ENCODE measurements at places on chromosomes 7 and 10.

DNA sequence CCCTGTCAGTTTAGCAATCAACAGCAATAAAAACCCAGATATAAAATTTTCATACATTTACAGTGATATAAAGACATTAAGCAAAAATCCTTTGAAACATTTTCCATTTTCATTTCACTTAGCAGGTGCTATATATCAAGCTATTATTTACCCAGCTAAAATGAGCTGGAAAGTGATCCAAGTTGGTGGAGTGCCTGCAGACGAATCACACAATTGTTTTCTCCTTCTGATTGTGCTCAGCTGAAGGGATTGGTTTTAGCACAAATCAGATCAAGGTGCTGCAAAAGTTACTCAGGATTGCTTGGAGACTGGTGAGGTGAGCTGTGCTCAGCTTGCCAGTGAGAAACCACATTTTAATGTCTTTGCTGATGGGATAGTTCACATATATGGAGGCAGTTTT lies 138.1 kb downstream of the LRMDA start:
- DNase-seq: no peak

GRCh38 chr10:21889477-21890275 lies 113.9 kb downstream of the DNAJC1 start:
- no peak for DNase-seq

- no peak for DNase-seq
Observed at GRCh38 chr10:120541984-120542383, 85.0 kb downstream of the PLPP4 start.

GRCh38 chr7:155885167-155886155 lies 73.2 kb upstream of the SHH start:
- DNase-seq: no peak

DNA sequence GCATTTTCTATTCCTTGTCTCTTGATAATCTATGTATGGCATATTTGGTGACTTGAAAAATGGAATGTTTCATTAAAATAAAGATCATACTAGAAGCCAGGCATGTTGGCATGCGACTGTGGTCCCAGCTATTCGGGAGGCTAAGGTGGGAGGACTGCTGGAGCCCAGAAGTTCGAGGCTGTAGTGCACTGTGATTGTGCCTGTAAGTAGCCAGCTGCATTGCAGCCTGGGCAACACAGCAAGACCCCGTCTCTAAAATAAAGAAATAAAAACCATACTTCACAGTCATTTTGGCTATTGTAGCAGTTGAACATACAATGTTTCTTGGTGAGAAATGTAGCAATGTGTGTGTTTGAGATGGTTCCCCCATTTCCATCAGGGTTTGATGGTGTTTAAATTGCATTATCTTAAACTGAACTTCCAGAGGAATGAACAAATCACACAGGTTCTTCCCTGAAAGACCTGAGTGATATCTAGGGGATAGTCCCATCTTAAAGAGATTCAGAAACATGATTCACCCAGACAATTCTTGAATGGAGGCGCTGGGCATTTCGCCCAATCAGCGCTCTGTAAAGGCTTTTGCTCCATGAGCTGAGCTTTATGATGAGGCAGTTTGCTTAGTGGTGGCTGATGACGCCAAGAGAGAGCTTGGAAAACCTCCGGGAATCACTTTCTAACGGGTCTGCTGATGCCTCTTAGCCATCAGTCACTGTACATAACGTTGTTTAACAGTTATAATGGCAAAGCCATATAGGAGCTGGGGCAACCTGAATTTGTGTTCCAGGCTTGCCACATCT lies 19.4 kb upstream of the BTBD16 start:
- no peak for DNase-seq

GRCh38 chr10:44660271-44660670 lies 250.9 kb upstream of the TMEM72 start:
- DNase-seq: no peak

DNA sequence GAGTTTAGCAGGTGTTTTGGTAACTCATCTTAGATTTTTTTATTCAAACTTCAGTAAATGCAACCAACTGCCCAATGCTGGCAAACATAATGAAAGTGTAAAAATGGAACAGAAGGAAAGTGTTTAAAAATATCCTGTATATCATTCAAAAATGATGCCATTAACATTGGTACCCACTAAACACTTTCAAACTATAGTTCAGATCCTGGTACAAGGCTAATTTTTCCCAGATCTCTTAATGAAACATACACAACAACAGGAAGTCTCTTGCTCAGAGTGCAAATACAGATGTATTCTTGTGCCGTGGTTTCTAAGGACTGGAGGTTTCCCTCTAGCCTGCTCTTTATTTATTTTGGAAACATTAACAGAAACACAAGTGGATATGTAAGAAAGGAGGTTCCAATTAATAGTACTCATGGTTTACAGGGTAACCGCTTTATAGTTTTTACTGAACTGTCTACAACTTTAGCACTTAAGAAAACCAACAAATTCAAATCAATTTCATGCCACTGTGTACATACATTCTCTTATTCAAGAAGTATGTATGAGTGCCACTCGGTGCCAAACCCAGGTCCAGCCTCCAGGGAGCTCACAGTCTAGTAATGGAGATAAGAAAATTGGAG lies 176.0 kb upstream of the AKR1E2 start:
- no peak for DNase-seq

DNA sequence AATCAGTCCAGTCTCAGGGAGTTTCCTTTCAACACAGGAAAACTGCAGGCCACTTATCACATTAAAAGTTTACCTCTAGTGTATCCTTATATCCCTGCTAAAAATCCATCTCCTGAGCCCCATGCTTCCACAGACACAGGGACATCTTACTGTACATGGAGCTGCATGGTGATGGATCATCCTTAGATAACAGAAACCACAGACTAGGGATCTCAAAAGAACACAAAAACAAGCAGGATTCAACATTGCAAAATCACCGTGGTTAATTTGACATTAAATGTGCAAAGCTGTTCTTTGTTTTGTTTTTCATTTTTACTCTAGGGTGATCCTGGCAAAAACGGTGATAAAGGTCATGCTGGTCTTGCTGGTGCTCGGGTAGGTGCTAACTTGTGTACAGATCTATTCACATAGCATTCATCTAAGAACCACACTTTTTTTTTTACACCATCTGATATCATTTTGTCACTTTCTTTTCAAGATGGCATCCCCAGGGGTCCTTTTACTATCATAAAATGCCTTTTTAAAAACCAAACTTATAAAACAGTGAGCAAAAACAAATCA lies 18.1 kb downstream of the COL1A2 start:
- no peak for DNase-seq

DNA sequence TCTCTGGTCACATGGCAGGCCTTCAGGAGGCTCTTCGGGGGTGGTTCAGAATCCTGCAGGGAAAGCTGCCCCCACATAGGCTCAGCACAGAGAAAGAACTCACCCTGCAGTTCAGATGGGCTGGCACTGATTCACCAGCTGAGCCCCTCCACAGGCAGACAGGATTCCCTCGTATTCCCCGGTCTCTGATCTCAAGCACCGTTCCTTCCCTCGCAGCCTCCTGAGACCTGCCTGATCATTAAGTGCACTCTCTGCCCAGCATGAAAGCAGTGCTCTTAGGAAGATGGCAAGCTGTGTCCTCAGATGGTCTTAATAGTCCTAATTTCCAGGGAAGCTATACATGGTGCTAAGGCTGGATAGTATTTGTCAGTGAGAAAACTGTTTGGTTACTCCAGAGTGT lies 78.2 kb upstream of the NPS start:
- no peak for DNase-seq

GRCh38 chr7:125154930-125155329 lies 225.3 kb upstream of the POT1 start:
- DNase-seq: no peak

DNA sequence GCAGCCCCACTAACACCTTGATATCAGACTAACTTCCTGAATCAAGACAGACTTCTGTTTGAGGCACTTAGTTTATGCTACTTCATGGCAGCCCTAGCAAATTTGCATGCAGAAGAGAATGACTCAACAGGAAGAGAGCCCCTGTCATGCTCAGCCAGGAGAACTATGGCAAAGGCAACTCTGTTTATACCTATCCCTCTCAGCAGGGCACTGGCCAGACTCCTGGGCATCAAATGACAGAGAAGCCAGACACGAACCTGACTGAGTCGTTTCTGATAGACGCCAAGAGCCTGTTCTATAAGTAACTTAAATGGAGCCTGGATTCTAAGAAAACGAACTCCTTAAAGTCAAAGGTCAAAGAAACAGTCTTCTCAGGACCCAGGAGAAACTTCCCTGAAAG lies 50.9 kb upstream of the UNC5B start:
- DNase-seq: no peak

GRCh38 chr7:100372256-100372655 lies 1.0 kb upstream of the PILRA start:
- no peak for DNase-seq

GRCh38 chr10:111709603-111710002 lies 474.0 kb downstream of the GPAM start:
- DNase-seq: no peak

- no peak for DNase-seq
Observed at GRCh38 chr10:20598590-20598989, 298.5 kb downstream of the NEBL start.

DNA sequence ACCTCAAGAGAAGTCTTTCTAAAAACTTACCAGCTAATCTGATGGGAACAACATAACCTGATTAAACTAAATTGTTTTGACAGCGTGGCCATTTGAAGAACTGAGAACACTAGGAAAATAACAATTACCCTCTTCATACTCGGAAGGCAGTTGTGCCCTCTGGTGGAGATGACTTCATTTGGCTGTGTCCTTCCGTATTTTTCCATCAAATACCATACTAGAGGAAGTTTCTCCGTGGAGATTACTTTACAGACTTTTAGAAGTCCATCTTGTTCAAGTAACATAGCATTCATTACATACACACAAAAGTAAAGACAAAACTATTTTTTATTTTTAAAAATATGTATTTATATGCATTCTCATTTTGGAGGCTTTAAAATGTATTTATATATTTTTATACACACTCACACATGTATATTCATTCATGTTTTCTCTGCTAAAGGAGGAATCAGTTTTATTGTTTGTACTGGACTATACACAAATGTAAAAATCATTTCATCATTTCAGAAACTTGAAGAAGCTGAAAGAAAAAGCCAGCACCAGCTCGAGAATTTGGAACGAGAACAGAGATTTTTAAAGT lies 25.2 kb downstream of the SMNDC1 start:
- peak; percentile 9 for DNase-seq

DNA sequence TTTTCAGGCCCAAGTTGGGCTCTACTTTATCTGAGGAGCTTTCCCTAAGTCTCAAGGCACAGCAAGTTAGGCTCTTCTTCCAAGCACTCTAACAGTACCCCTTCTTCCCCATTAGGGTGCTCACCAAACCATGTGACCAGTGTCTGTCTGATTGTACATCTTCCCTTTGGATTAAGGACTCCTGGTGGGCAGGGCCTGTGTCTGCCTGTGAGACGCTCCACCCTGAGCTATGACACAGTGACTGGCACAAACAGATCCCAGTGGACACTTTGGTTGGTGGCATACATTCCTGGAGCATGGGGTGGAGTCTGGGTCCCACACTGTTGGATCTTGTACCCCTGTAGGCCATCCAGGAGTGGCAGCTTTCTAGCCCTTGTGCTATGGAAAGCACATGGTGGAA lies 23.8 kb downstream of the PLPP4 start:
- no peak for DNase-seq

GRCh38 chr10:51718804-51719291 lies 19.5 kb upstream of the CSTF2T start:
- no peak for DNase-seq

DNA sequence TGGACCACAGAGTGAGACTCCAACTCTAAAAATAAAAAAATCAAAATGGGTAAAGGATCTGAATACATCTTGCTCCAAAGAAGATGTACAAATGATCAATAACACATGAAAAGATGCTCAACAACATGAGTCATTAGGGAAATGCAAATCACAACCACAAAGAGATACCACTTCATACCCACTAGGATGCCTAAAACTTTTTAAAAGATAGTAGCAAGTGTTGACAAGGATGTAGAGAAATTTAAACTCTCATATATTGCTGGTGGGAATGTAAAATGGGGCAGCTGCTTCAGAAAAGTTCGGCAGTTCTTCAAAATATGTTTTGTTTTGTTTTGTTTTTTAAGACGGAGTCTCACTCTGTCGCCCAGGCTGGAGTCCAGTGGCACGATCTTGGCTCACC lies 45.7 kb upstream of the GTF2IRD1 start:
- DNase-seq: no peak

DNA sequence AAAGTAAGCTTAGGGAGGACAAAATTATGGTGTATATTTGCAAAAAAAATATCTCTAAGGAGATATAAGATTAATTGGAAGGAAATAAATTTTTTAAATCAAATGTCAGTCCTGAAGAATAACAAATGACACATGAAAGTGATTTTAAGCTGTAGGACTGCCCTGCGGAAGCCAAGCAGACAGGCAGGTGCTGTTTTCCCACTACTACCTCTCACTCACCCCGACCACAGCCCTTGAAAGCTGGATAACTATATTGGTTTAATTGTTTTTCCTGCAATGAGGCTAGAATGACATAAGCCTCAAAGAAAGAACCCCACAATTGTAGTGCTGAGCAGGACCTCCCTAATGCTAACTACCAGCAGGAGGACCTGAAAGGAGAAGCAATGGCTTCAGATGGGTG lies 68.6 kb upstream of the VIPR2 start:
- DNase-seq: no peak

DNA sequence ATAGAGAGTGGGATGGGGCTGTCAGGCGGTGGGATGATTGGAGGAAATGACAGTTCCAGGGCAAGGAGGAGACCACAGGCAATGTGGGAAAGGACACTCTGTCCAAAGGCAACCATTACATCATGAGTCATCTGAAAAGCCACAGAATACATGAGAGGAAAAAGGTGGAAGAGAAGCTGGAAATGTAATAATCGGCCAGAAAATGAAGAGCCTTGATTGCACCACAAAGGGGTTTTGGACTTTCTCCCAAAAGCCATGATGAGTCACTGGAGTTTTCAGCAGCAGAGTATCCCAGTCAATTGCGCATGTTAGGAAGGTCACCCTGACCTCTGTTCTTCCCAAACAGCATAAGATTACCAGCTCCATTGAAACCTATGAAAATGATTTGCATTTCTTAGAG lies 222.0 kb downstream of the LHFPL3 start:
- DNase-seq: no peak

DNA sequence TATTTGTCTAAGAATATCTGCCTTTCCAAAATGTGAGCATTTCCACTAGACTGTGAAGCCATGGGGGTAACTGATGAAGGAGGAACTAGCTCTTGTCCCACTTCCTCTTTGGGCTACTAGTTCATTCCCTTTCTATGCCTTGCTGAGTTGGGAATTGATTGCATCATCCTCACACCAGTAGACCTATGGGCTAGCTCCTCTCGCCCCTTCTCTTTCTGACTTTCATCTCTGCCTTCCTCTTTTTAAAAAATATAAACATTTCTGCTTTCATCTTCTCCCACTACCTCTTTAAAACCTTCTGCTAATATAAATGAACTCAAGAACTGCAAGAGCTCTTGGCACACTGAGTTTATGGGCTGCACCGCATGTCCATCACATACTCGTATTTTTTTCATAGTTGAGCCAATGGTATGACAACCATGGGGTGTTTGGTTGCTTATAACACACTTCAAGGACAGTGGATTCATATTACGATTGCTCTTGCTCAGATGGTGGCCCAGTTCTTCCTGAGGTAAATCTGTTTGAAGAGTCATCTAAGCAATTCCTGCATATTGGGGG lies 182.0 kb downstream of the REEP3 start:
- no peak for DNase-seq

All from stimulated activated CD4-positive, alpha-beta T cell treated with anti-CD3 and anti-CD28 coated beads, Interleukin-15, amount 100 ng/mL, for 48 hours (primary cell).